Activated B cell treated with CpG ODN at 0.5 μM for 24 hours (primary cell): ENCODE measurements at places on chromosomes 16 and 17. TPM values are rescaled to one million over a fixed set of nuclear protein-coding genes. Genes with fewer than 3 reads are reported as not detected.

The ZNF205 gene
- total RNA-seq: not detected in 2 replicates

The GLP2R gene
- total RNA-seq: not detected in 2 replicates

The ST6GALNAC2 gene
- not detected in 2 replicates for total RNA-seq

The LPCAT2 gene
- 0.04 and 0.42 TPM in 2 replicates for total RNA-seq

The CORO1A gene
- 1,030 and 1,060 TPM in 2 replicates for total RNA-seq

The ARHGAP44 gene
- total RNA-seq: 3.6 and 6.9 TPM in 2 replicates

The CCDC200 gene
- total RNA-seq: 0.73 TPM in 1 of 2 replicates, not detected in the other

The PLXDC1 gene
- total RNA-seq: not detected in 2 replicates

The OR1F1 gene
- total RNA-seq: not detected in 2 replicates

The PHOSPHO1 gene
- total RNA-seq: 0.59 TPM in 1 of 2 replicates, not detected in the other

The SLC38A8 gene
- not detected in 2 replicates for total RNA-seq

The FNDC8 gene
- total RNA-seq: not detected in 2 replicates

The DHRS7C gene
- not detected in 2 replicates for total RNA-seq

The ENPP7 gene
- 1.4 and 1.5 TPM in 2 replicates for total RNA-seq

The CORO6 gene
- 4.1 and 5.1 TPM in 2 replicates for total RNA-seq
